ENCODE measurements at places on chromosomes 2 and 18.

DNA sequence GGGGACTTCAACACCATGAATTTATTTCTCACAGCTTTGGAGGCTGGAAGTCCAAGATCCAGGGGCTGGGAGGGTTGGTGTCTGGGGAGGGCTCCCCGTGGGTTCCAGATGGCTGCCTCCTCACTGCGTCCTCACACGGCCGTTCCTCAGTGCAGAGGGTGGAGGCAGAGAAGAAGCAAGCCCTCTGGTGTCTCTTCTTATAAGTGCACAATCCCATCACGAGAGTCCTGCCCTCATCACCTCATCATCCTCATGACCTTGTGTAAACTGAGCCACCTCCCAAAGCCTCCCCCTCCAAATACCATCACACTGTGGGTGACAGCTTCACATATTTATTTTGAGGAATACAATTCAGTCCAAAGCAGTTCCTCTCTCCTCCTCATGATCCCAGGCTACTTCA, 26.3 kb downstream of the TMEM163 start:
- no peak for DNase-seq

DNA sequence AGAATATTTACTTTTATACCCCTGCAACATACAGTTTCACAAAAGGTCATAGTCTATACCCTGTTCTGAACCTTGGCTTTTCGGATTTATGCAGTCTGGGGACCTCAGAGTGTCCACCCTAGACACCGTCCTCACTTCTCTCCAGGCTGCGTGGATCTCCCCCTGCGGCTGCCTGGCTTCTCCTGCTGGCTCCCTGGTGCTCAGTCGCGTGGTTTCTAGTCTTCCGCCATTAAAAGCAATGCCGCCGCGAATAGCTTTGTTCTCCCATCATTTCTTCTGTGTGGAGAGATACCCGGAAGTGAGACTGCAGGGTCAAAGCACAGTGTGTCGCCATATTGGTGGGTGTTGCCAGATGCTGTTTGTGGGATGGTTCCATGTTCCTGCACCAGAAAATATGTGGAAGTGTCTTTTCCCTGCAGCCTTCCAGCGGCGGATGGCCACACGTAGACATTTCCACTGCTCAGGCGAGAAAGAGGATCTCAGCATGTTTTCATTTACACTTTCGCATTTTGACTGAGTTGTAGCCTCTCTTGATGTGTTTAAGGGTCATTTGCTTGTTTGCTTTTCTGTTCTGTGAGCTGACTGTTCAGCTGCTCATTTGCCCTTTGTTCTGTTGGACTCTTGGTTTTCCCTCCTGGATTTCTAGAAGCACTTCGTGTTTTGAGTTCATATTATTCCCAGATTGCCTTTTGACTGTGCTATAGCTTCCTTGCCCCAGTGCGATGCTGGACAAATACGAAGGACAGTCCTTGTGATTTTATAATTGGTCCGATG, 22.9 kb upstream of the ASB1 start:
- DNase-seq, result no peak

DNA sequence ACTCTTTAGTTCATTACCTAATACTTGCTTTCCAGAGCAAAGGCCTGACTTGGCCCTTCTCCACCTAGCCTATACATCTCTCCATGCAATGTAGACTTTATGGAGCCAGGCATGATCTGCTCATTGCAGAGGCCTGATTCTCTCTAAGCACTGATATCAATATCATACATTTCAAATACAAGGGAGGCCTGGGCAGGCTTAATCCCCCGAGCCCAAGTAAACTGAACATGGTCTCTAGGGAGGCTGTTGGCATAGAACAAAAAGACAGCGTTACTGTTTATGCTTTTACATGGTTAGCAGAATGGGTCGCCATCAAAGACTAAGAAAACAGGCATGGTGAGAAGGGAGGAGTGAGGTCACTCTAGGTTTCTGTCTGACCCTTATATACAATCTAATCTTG, 695.1 kb downstream of the ZEB2 start:
- DNase-seq, result no peak

GRCh38 chr2:9782197-9782719, 61.0 kb upstream of the TAF1B start:
- no peak for DNase-seq

DNA sequence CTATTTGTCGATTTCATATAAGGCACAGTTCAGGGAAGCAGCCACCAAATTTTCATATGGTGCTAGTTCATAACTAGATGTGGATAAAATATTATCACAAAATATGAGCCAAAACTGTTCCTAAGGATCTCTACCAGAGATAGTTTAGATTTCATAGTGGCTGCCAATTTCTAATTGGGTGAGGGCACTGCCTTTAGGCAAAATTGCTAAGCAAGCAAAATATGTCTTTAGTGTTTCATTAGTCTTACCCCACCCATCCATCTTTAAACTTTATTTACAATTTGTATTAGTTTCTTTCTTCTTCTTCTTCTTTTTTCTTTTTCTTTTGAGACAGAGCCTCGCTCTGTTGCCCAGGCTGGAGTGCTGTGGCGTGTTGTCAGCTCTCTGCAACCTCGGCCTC, 77.1 kb upstream of the SLC4A10 start:
- no peak for DNase-seq

GRCh38 chr2:191421950-191422349, 176.7 kb downstream of the MYO1B start:
- DNase-seq, result no peak

GRCh38 chr18:26711756-26712155, 153.8 kb downstream of the AQP4 start:
- DNase-seq, result no peak

DNA sequence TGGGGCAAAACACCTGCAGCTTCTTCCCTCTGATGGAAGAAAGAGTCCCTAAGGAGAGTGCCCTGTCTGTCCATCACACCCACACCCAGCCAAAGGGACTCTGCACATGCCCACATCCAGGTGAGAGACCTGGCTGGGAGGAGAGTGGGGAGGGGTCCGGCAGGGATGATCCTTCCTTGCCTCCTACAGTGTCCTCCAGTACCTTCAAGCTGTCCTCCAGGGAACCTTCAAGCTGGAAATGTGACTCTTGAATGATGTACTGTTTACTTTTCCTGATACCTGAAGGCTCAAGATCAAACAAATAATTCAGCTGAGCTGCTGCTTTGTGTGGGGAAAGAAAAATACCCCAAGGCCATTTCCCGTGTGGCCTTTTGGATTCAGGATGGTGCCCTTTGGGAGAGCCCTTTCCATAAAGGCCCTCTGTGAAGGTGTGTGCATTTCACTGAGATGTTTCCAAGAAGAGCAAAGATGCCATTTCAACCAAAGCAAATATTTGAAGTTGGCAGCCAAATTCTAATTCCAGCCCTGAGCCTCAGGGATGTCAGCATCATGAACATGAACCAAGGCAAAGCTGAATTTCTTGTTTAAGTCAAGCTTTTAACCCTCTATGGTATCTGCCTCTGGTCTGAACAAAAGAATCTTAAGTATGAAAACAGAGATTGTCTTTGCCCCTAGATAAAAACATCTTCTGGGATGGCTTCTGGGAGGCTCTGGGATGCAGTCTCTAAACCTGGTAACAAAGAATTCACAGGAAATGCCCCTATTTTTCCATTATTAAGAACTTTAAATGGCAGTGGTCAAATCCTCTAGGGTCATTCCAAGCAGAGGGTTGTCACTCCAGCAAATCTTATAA, 11.1 kb downstream of the EVA1A start:
- no peak for DNase-seq

- DNase-seq, result no peak
These were observed 688.4 kb upstream of the PIK3C3 start for GRCh38 chr18:41266616-41267015.

GRCh38 chr2:43055086-43055912, 171.1 kb downstream of the ZFP36L2 start:
- DNase-seq, result no peak

- DNase-seq, result no peak
These were observed 116.2 kb downstream of the GATA6 start for GRCh38 chr18:22285361-22286140.

- DNase-seq, result no peak
These were observed 25.2 kb upstream of the FAM117B start for GRCh38 chr2:202609381-202610145.

- no peak for DNase-seq
These were observed 23.1 kb upstream of the GPC1 start for GRCh38 chr2:240412211-240412861.

GRCh38 chr2:96940001-96940615, 46.3 kb downstream of the FAM178B start:
- no peak for DNase-seq

- no peak for DNase-seq
These were observed 106.6 kb downstream of the MAPK4 start for GRCh38 chr18:50666536-50666935.

Measured in Caco-2 (cell line).